HS-27A (cell line): ENCODE measurements at places on chromosomes 4 and X.

- DNase-seq = peak; percentile 59
Observed at GRCh38 chr4:73222466-73223257, 35.9 kb downstream of the ANKRD17 start.

DNA sequence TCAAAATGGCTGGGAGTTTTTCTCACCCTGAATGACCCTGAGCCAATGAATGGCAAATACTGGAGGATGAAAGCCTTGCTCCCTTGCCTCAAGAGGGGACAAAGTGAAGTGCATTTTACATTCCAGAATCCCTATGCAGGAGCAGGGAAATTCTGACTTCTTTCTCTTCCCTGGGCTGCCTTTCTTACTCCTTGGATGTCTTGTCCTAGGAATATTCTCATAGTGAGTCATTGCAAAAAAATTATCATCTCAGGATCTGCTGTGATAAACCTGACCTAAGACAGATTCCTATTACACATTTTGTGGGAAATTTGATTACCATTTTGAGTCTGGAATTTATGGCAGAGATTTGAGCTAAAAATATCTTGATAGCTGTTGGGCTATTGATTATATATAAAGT lies 199.9 kb downstream of the TMA16 start:
- DNase-seq = peak; percentile 79

DNA sequence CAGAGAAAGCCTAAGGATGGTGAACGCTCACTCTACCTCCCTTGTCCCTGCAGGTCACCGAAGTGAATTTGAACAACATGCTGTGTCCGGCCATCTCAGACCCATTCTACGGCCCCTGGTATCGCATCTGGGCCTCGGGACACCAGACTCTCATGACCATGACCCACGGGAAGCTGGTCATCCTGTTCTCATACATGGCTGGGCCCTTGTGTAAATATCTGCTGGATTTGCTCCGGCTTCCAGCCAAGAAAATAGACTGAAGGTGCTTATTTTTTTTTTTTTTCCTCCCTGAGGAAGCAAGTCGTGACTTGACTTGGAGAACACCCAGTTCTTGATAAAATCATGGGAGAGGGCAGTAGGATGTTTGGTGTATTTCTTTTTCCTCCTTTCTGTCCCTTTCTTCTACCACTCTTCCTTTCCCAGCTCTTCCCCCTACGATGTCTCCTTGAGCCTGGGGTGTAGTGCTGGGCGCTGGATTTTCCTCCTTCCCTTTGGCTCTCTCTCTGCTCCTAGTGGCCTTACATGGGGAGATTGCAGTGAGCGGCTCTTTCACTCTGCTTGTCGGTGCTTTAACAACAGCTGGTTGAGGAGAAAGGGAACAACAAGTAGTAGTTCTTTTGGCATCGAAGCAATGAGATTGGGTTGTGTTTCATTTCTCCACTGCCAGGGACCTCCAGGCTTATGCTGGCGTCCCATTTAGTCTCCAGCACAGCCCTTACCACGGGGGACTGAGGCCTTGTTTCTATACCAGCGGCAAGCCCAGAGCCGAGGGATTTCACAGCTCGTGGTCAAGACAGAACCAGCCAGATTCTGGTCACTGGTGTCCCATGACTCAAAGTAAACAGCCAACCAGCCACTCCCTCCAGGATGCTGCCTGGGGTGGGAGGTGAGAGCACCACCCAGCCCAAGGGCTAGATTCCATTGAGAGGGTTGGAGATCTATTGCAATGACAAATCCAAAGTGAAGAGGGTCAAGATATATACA lies 144.4 kb downstream of the AMMECR1 start:
- no peak for DNase-seq

DNA sequence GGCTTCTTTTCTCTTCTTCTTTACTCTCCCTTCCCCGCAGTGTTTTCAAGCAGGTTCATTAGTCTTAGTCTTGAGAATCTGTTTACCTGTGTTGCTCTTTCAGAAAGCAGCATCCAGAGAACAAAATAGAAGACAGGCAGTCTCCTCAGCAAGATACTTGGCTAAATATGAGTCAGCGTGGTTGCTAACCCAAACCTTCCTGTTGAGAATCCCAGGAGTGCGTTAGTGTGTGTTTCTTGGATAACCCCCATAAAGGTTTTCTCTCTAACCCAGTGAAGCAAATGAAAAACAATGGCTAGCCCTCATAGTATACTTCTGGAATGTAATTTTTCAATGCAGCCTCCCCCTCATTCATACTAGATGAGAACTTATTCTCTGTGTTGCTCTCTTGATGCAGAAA lies 41.1 kb downstream of the BMPR1B start:
- no peak for DNase-seq

DNA sequence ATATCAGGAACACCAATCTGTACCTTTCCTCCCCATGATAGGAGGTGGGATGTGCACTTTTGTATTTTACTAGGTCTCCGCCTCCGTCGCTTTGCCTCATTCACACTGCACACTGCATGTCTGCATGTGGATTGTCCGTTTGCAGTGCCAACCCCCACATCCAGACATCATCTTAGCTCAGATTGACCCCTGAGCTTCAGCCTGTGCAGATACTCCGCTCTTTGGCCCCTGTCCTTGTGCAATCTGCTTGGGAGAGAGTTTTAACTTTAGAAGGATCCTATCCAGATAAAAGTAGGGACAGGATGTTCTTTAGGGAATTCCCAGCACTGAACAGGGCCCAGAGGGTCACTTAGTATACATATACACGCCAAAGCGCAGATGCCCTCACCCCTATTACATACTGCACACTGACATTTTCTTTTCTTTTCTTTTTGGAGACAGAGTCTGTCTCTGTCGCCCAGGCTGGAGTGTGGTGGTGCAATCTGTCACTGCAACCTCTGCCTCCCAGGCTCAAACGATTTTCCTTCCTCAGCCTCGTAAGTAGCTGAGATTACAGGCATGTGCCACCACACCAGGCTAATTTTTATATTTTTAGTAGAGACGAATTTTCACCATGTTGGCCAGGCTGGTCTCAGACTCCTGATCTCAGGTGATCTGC lies 43.3 kb upstream of the FBXW7 start:
- no peak for DNase-seq

- DNase-seq = no peak
Observed at GRCh38 chr4:87029356-87029755, 94.5 kb downstream of the AFF1 start.

DNA sequence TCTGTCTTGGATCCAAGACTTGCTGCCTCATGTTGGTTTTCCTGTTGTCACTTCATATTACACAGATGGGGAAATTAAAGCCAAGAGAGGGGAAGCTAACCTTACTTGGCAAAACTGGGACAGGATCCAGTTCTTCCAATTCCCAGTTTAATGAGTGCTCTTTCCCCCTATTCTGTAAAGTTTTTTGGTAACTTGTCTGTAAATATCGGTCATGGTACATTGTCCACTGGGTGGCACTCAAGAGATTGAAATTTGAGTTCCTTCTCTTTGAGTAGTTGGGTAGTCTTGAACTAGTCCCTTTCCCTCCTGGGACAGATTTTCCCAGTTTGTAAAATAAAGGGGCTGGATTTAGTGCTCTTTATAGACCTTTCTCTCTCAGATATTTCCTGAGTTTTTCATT lies 12.4 kb upstream of the EOLA2 start:
- peak; percentile 35 for DNase-seq

DNA sequence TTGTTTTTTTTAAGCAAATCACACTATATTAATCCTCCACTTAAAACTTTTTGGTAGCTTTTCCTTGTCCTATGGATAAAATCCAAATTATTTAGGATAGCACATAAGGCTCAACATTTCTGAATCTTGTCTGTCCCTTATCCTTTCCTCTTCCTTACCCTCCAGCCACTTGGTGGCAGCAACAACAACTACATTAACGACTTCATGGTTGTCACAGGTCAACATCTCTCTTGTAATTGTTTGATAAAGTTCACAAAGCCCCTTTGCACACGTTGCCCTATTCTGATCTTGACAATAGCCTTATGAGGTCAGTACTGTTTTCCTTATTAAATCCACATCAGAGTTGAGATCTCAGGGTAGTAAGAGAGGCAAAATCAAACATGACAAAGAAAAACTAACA lies 269.0 kb upstream of the PABPC4L start:
- DNase-seq = no peak

DNA sequence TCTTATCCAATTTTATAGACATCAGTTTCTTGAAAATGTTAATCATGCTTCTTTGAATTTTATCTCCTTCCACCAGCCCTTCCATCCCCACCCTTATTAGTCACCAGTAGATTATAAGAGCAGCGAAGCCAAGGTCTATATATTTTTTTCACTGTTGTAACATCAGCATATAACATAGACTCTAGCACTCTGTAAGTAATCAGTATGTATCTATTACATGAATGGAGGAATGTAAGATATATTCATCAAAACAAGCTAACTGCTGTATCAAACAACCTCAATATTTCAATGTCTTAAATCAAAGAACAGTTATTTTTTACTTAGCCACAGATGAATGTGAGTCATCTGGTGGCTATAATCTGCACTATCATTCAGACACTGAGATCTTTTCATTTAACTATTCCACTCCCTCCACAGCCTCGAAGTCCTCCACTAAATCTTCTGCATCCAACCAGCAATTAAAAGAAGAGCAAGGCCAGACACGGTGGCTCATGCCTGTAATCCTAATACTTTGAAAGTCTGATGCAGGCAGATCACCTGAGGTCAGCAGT lies 178.9 kb downstream of the CENPC start:
- DNase-seq = peak; percentile 15

- DNase-seq = no peak
Observed at GRCh38 chr4:89000844-89001360, 56.1 kb downstream of the FAM13A start.

GRCh38 chrX:77398330-77398954 lies 48.7 kb upstream of the FGF16 start:
- no peak for DNase-seq

- DNase-seq = no peak
Observed at GRCh38 chrX:17828171-17828570, 32.9 kb downstream of the RAI2 start.

GRCh38 chr4:139884438-139884837 lies 218.8 kb downstream of the MGST2 start:
- no peak for DNase-seq

- no peak for DNase-seq
Observed at GRCh38 chrX:21691512-21692018, 33.4 kb upstream of the KLHL34 start.

- no peak for DNase-seq
Observed at GRCh38 chrX:118574666-118575065, 79.1 kb downstream of the DOCK11 start.

DNA sequence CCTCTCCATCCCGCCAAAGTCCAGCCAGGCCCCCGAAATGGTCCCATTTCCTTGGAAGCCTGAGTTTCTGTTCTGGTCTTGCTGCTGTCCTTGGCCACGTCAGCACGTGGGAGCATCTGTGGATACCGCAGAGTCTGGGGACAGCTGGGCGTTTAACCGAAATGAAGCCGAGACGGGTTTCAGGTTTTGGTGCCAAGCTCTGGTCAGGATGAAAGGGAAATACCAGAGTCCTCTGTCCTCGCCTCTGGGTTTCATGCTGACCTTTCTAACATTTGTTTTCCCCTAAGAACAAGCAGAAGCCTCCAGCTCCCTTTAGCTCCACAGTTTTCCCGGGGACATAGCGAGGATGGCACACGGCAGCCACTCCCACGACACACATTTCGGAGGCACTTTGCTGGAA lies 19.7 kb downstream of the SHOX start:
- no peak for DNase-seq

DNA sequence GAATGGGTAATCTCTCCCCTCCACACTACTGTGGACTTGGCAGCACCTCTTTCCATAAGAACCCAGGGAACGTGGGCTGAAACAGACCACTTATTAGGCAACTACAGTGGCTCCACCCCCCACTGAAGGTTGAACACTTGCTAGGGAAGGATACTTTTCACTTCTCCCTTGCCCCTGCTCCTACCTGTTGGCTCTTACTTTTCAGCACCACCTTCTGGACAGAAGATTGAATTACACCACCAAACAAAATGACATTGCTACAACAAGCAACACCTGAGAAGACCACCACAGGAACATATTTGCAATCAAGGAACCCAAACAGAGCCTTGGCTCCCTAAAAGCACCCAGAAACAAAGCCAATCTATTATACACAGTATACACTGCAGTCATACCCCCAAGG lies 132.1 kb upstream of the CXCL13 start:
- DNase-seq = no peak

- no peak for DNase-seq
Observed at GRCh38 chr4:92381616-92382015, 77.8 kb downstream of the GRID2 start.

- DNase-seq = no peak
Observed at GRCh38 chr4:27066591-27066990, 205.9 kb downstream of the STIM2 start.

DNA sequence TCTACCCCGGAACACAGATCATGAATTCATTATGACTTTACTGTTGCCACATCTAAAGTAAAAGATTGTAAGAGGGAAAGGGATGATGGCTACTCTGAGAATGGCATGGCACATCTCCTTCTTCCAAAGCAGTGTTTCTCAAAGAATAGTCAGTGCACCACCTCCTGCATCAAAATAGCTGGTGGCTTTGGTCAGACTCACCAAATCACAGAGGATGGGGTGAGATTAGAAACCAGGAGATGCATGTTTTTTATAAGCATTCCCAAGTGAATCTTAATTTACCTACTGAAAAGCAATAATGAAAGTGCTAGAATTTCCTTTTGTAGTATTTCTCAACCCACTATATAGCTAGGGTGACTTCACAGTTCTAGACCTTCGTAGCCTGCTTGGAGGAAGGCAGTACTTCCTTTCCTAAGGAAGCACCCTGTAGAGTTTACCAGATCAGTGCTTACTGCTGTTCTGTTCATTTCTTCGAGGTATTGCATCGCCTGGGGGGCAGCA lies 340.8 kb upstream of the KLF3 start:
- no peak for DNase-seq

DNA sequence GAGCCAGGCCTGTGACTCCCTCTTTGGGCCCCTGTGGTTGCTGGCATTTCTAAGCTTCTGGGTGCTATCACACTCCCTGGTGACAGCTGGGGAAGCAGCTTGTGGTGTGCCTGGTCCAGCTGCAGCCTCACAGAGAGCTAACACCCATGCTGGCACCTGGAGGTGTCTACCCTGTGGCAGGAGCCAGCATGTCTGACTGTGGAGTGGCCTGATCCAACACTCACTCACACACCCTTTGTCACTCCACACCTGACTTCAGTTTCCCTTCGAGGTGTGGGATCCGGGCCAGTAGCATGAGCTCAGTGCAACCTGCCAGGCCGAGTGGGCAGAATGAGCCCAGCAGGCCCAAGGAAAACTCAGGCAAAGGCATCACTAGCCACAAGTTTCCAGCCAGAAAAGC lies 67.5 kb downstream of the TECRL start:
- no peak for DNase-seq

DNA sequence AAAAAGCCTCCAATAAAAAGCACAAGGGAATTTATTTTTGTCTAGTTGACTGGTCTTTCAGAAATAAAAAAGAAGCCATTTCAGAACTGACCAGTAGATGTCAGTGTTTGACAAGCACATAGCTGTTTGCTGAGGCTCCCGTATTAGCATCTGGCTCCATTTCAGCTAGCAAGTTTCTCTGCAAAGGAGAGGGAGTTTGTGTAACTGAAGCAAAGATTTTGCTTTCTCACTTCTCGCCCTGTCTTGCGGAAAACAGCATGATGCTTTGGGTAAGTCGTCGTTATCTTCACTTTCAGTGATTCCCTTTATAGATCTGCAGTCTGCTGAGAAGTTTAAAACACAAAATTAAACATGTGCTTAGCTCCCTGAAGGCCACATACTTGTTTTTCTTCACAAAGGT lies 85.5 kb downstream of the CT47B1 start:
- DNase-seq = no peak

- DNase-seq = no peak
Observed at GRCh38 chr4:68077737-68078136, 51.9 kb downstream of the TMPRSS11F start.

- no peak for DNase-seq
Observed at GRCh38 chrX:153772316-153773217, 8.3 kb upstream of the SRPK3 start.

- no peak for DNase-seq
Observed at GRCh38 chr4:86741846-86742245, 107.3 kb downstream of the SLC10A6 start.
